ENCODE measurements at places on chromosomes 3 and 15.

DNA sequence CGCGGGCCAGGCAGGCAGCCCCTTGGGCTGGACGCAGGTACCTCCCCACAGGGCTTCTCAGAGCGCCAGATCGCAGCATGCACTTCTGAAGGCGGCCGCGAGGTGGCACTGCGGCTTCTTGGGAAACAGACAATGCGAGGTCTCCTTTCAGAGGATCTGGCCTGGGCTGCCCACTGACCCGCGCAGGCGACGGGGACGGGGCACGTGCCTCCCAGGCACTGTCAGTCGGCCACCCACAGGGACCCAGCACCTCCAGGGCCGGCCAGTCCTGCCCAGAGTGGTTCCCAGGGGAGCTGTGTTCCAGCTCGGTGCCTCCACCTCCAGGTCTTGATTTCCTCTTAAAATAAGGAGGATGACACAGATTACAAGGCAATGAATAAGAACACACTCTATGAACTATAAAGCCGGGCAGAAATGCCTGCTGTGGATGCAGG is 24.4 kb upstream of the TXNRD3 start:
- DNase-seq: no peak

- no peak for DNase-seq
These were observed 26.2 kb downstream of the SLC2A2 start for GRCh38 chr3:171000281-171000680.

GRCh38 chr15:80168421-80168820 is 15.6 kb downstream of the FAH start:
- no peak for DNase-seq

DNA sequence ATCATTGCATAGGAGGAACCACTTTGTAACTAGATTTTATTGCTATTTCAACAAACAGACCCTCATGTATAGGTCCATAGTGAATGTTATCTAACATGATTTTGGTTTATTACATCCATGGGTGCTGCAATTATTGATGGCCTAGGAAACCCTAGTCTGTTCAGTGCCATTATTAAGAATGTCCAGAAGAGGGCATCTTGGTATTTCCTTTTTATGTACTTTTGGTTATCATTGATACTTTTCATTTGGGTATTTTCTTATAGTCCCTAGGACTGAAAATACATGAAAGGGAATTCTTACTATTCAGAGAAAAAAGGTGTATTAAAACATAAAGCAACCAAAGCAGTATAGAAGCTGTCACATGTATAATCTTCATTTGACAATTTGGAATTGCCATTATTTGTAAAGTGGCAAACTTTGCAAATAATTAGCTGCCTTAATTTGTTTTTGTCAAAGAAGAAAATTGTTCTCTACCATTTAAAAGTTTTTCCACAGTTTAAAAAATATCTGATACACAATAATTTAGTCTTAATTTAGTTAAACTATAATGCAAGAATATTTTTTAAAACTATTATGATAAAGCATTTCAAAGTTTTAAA is 48.7 kb downstream of the CNOT10 start:
- no peak for DNase-seq

DNA sequence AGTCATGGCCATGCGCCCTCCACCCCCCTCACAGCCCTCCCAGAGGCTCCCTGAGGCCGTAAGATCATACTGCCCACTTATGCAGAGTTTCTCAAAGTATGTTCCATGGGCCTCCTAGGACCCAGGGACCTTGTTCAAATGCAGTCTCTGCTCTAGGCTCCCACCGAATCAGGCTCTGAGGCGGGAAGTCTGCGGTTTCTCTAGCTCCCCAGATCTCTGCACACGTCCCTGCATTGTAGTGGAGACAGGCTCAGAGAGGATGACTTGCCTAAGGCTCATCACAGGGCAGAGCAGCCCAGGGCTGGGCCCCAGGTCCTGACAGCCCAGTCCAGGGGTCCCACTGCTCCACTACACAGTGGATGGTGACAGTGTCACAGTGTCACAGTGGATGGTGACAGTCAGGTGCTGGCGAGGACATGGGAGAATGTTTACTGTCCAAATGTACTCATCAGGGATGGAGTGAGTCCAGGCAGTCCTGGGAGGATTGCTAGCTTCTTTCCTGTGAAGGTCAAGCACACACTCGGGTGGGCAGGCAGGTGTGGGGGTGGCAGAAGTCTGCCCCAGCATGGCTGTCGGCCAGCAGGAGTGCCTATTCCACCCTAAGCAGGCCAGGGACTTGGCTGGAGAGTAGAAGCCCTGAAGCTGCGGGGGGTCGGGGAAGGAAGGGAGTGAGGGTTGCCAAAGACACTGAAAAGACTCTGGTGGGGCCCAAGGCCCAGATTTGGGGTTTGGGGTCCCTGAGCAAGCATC is 12.4 kb downstream of the ANKRD63 start:
- no peak for DNase-seq

DNA sequence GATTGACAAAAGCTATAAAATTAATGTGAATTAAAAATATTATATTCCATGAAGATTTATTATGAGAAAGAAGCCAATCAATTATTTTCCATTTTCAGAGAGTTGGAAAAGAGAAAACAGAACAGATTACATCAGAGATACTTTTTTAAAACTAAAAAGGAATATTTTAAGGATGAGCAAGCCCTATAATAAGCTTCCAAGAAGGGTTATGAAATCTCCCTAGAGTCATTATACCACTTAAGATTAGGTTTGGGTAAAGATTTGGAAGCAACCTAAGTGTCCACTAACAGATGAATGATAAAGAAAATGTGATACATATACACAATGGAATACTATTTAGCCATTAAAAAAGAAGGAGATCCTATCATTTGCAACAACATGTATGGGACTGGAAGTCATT is 51.6 kb upstream of the FSIP1 start:
- no peak for DNase-seq

DNA sequence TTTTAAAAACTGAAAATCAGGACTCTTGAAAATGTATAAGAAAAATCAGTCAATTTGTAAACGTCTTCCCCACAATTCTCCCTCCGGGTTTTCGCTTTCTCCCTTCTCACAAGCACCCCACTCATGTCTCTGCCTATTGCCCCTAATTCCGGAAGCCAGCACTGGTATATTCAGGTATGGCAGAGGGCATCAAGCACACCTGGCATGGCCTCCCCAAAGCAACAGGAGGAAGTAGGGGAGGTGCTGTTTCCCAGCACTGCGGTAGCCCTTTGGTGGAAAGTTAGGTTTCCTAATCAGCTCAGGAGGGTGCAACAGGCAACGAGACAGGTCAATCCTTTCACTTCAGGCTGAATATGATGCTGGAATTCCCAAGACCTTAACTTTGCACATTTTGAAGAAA is 30.1 kb downstream of the LAMP3 start:
- no peak for DNase-seq

DNA sequence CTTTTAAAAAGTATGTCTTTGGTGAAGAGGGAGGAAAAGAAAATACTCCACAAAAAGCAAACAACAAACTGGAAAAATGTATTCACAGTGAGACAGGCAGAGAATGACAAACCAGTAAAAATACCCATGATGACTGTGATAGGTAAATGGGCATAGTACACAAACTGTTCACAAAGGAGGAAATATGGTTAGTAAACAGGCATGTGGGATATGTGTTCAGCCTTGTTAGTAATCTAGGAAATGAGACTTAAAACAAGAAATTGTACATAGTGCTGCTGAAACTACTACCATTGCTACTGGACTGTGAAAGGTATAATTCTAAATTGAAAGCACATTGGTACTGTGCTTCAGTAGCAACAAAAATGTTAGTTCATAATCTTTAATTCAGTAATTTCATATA is 50.1 kb downstream of the UBE2E2 start:
- DNase-seq: no peak

DNA sequence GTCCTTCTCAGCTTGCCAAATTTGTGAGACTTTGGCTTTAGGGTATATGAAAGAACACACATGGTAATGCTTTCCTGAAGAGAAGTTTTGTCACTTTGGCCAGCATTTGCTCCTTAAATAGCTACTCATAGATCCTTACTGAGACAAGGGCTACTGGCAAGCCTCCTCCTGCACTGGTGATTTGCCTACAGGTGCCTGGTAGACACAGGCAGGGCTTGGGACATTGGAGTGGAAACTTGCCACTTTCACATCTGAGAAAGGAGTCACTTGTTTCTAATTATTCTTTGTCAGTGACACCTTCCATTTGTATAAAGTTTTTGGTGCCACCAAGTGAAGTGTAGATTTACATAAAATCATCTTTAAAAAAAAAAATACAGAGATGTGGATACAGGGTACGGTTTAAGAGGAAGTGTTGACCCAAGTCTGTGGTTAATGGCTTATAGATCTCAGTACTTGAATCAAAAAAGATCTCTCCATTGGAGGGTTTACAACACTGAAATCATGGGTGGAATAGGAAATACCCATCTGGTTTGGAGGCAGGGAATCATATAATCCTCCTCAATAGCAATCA is 132.8 kb upstream of the GADL1 start:
- DNase-seq: no peak

- no peak for DNase-seq
These were observed 34.4 kb upstream of the SLCO2A1 start for GRCh38 chr3:134064081-134064480.

DNA sequence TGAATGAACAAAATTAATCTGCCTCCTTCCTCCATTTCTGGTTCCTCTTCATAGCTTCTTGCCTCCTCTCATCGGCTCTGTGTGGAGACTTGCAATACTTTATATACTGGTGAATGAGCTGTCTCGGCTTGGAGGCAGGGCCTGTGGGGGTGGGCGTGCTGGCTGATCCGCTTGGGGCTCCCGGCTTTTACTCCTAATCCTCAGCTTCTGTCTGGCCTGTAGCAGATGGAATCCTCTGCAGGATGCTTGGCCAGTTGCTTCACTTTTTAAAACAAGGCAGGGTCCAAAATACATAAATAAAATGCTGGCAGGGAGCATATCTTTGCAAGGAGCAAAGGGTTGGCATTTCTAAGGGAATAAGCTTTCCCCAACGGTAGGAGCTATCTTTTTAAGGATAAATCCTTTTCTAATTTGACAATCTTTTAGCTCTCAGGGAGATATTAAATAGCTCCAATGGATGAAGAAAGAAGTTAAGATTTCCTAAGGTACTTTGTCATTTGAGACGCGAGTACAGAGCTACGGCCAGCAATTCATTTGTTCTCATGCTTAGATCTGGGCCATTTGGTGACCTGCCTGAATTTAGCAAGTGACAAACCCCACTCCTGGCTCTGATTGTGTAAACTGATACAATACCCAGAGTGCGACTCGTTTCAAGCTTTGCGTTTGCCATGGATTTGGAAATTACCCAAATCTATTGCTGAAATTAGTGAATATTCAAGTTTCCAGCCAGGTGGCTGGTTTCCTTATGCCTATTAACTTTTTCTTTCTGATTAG is 18.9 kb downstream of the SV2B start:
- no peak for DNase-seq

DNA sequence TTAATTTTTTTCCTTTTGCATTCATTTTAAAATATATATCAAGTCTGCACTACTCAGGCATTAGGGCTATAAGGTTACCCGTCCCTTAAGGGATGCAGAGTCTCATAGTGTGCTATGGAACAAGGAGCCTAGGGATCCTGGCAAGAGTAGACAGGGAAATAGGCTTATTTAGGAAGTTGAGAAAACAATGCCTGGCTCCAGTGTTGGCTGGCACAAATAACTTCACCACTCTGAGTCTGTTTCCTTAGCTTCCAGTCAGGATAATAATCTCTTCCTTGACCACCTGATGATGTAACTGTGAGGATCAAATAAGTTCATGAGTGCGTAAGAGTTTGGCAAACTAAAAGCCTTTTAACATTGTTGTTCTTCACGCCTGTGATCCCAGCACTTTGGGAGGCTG is 540.8 kb upstream of the IL12A start:
- DNase-seq: no peak

GRCh38 chr15:68440136-68440535 is 8.2 kb upstream of the ITGA11 start:
- no peak for DNase-seq

- peak; percentile 66 for DNase-seq
These were observed 27.2 kb upstream of the ZNF502 start for GRCh38 chr3:44685128-44685800.

DNA sequence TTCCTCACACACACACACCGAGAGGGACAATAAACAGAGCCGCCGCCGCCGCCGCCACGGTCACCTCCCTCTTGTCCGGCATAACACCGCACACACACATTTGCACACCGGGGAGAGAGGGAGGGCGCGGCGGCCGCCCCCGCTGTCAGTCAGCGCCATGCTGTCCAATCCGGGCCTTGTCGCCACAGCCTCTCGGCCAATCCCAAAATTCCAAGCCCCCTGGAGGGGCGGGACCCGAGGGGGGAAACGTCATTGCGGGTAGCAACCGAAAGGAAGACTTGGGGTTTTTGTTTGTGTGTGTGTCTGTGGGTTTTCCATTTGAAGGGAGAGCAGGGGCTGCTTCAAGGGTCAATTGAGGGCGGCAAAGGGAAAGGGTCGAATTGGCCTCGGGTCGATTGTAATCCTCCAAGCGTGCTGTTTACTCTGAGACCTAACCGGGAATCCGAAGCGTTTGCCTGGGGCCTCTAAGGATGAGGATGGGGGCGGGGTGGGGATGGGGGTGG is at the start of gene TOP2B:
Gene TOP2B (minus strand): TSS at position 96 of the 503 bp plus-strand sequence. CDS start 610 bp downstream, outside the sequence.
- DNase-seq: peak; percentile 87

- DNase-seq: no peak
These were observed 169.1 kb downstream of the FAM43A start for GRCh38 chr3:194854659-194855390.

- DNase-seq: no peak
These were observed 26.2 kb upstream of the CLDN16 start for GRCh38 chr3:190361791-190362190.

DNA sequence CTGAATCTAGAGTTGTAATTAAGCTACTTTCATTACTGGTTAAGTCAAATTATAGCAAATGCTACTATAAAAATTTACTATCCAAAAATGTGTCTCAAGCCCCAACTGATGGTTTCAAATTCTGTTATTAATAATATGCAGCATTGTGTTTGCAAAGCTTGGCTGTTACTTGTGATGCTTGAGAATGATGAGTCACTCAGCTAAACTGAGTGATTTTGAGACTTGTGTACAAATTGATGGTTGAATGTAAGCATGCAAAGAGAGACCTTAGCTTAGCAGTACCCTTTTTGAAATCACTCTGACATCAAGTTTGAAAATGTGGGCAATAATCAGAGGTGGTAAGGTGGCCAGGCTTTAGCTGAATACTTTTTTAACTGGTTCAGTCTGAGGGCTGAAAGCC is 27.6 kb downstream of the OPA1 start:
- no peak for DNase-seq

- no peak for DNase-seq
These were observed 111.8 kb upstream of the ADAMTS9 start for GRCh38 chr3:64799606-64800005.

GRCh38 chr3:24086617-24087404 is 141.7 kb downstream of the NR1D2 start:
- no peak for DNase-seq
